CD4-positive, alpha-beta T cell treated with Interleukin-17A for 4 hours (primary cell): ENCODE measurements at places on chromosomes 6 and 20.

- DNase-seq, result no peak
These were observed 189.4 kb downstream of the DLL1 start for GRCh38 chr6:170101281-170102035.

DNA sequence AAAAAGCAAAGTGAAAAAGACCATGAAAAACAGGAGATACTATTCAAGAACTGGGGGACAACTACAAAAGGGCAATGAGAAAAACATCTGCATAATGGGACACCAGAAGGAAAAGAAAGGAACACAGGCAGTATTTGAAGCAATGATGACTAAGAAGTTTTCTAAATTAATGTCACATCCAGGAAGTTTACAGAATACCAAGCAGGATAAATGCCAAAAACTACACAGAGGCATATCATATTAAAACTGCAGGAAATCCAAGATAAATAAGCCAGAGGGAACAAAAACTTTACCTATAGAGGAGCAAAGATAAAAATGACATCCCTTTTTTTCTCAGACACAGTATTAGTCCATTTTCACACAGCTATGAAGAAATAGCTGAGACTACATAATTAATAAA is 193.0 kb downstream of the ERMARD start:
- DNase-seq, result no peak

GRCh38 chr6:170257376-170257775 is 33.5 kb downstream of the DLL1 start:
- DNase-seq, result no peak

GRCh38 chr6:27605401-27606342 is 132.8 kb upstream of the ZNF184 start:
- DNase-seq, result no peak

DNA sequence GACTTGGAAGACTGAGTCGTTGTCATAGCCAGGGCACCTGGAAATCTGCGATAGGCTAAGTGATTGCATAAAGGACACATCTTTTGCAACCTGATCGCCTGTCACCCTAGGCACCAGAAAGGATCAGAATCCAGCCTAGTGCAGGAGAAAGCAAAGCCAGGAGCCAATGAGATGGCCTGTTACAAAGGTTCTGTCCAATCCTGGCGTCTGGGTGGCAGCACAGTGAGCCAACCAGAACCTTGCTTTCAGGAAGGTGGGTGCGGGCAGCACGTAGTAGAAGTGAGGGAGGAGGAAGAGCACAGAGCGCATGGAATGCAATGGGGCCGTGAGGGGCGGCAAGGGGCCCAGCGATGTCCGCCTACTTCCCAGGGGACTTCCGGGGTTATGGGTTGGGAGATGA is 120.4 kb upstream of the GGTLC1 start:
- DNase-seq, result peak; percentile 10

- DNase-seq, result no peak
These were observed 166.5 kb downstream of the KIF6 start for GRCh38 chr6:39558591-39559190.

GRCh38 chr6:8066108-8066507 is 1.9 kb upstream of the BLOC1S5 start:
- DNase-seq, result no peak

DNA sequence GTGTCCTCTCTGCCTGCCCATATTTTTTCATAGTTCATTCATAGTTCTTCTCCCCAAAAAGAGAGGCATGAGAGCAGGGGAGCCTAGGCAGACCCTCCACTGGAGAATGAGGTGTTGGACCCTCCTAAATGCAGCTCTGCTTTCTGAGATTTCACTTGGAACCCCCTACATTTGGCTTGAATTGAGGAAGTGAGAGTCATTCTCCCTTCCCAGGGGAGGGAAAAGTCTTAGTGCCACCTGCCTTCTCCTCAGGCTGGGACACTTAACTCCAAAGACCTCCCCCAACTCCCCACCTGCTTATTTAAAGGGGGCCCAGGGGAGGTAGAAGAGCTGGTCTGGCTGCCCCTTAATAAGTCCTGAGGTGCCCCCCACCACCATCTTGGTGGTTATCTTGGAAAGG is 78.2 kb downstream of the CHMP4B start:
- DNase-seq, result no peak

DNA sequence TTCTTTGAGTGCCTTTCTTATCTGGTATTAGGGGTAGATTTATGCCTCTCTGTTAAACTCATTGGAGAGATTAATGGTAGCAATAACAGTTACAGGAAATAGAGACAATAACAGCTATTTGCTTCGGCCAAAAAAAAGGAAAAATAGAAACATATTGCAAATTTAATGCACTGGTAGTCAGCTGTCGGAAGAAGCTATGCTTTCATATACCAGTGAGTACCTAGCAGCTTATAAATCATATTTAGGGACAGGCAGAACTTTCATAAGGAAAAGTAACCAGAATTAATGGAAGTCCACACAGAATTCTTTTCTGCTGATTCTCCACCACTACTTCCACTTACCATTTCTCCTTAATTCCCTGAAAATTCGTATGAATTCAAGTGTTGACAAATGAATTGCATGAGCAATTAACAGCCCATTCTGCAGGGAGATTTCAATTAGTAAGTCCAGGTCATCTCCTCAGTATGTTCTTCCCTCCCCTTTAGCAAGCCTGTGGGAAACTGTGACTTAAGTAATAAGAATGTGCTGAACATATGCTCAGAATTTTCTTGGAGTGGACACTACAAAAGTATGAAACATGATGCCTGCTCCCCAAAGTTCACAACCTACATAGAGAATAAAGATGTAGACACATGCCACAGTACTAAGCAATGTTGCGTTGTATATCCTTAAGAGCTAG is 196.7 kb upstream of the KCNQ5 start:
- no peak for DNase-seq

DNA sequence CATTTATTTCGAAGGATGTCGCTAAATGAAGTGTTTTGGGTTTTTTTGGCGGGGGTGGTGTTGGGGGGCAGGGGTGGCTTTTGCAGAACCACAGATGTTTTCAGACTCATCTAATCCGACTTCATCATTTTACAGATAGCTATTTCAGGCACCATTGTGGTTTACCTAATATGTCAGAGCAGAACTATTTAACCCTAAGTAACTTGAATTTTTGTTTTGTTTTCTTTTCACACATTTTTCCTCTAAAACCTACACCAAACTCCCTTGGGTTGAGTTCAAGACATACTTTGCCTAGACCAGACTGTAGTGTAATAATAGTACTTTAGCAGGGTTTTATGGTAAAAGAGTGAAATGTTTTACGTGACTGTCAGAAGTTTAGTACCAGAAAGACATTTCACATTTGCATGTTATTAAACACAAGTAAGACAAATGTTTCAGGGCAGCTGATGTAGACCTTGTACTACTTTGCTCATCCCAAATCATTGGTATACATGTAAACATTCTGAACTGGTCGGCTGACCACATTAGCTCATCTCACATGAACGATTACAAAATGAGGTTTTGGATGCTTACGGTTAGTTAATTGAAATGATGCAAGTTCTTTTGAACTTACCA is 37.7 kb downstream of the MAP3K4 start:
- no peak for DNase-seq

- no peak for DNase-seq
These were observed 398.9 kb downstream of the KIF16B start for GRCh38 chr20:16174311-16174710.

- DNase-seq, result no peak
These were observed 10.4 kb downstream of the GCNT2 start for GRCh38 chr6:10531503-10531902.

GRCh38 chr6:123802697-123803503 is 765 bp upstream of the NKAIN2 start:
- peak; percentile 41 for DNase-seq

DNA sequence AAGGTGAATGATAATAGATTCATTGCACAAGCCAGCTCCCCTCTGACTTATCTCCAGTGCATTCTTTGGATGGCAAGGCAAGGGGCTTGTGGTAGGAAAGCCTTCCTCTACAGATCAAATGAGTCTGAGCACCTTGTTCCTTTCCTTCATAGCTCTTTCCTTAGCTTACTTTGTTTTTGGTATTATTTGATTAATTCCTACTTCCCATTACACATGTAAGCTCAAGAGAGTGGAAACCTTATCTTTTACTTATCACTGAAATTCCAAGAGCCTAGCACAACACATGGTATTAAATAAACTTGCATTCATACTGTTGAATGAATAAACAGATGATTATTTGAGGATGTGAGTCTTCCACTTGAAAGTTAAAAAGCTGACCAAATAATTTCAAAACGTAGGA is 41.7 kb downstream of the FRK start:
- no peak for DNase-seq

DNA sequence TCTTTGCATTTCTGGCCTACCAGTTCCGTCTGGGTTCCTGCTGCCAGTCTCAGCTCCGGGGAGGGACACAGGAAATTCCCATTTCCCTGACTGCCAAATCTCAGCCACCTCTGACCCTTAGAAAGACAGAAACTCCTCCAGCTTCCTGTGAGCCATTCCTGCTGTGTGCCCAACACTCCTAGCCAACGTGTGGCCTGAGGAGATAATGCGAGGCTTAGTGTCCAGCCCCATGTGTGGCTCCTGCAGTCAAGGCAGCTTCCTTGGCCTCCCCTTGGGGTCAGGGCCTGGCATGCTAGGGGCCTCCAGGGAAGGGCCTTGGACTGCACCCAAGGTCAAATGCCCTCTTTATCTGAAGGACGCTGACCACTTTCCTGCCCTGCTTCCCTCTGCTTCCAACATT is 45.1 kb downstream of the MAFB start:
- DNase-seq, result no peak

GRCh38 chr20:40726776-40727175 is 37.7 kb upstream of the MAFB start:
- no peak for DNase-seq

DNA sequence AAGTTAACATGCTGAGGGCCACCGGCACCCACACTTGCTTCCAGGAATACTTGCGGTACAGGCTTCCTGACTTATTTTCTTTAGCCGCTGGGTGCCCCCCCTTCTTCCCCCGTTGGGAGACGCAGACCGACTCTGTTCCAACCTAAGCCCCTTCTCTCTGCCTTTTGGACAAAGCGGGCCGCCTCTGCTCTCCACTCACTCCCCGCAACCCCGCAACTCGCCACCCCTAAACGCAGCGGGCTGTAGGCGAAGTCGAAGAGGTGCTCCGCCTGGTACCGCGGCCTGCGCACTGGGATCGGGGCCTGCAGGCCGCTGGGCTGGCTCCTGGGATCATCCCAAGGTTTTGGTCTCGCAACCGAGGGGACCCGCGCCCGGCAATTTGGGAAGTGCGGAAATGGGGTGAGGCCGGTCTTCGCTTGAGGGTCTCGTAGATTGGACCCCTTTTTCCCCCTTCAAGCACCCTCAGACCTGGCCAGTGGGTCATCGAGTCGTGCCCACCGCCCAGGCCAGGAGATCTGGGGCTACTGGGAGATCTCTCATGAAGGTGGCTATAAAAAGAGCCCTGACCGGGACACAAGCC is 4.7 kb upstream of the FOXF2 start:
- no peak for DNase-seq

DNA sequence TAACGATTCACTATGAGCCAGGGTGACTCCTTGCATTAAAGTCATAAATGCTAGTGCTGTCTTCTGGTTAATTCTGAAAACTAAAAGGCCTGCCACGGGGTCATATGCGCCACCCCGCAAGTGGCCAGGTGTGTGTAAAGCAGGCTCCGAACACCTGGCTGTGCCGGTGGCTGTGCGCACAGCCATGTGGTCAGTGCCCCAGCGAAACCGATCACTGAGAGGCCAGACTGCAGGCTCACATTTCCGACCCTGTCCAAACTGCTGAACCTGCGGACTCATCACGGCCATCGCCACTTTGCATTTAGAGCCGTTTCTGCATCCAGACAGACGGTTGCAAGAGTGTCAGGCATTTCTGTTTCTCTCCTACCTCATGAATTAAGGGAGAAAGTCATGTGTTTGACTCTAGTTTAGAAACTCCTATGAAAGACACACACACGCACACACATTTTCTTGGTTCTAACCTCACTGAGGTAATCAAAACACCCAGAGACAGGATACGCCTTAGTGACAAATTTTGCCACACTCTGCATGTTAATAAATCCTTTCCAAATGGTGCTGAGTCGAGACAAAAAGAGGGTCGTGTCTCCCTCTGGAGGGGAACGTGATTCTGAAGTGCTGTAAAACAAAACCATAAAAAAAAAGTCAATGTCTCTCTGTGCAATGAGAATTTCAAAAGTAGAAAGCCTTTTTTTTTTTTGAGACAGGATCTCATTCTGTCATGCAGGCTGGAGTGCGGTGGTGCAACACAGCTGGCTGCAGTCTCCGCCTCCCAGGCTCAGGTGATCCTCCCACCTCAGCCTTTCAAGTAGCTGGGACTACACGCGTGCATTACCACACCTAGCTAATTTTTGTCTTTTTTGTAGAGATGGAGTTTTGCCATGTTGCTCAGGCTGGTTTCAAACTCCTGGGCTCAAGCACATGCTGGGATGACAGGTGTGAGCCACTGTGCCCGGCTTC is 31.0 kb upstream of the TCFL5 start:
- peak; percentile 50 for DNase-seq
